A549 treated with AZD2906 at 1 μM for 4 hours (cell line): ENCODE measurements at places on chromosomes 3 and 15. TPM values are rescaled to one million over a fixed set of nuclear protein-coding genes. Genes with fewer than 3 reads are reported as not detected.

The EPB42 gene
- total RNA-seq = not detected in 5 replicates

The ISL2 gene
- 2.7 to 4.5 TPM (median 3.9 TPM) in 5 replicates for total RNA-seq

The ZNF860 gene
- 1.2 to 2.0 TPM (median 1.4 TPM) in 5 replicates for total RNA-seq

The KCTD6 gene
- total RNA-seq = 5.3 to 7.6 TPM (median 6.8 TPM) in 5 replicates

The PROS1 gene
- 10.1 to 12.5 TPM (median 11.6 TPM) in 5 replicates for total RNA-seq

The AMOTL2 gene
- 47.6 to 53.6 TPM (median 51.1 TPM) in 5 replicates for total RNA-seq

The HESX1 gene
- 0.24 to 0.48 TPM (median 0.40 TPM) in 4 of 5 replicates, not detected in the other for total RNA-seq

The GOLGA8K gene
- total RNA-seq = 0.31 to 1.2 TPM (median 0.75 TPM) in 5 replicates

The LRTM1 gene
- not detected in 5 replicates for total RNA-seq

The FOXB1 gene
- total RNA-seq = not detected in 5 replicates

The STRIT1 gene
- not detected in 5 replicates for total RNA-seq

The GASK1A gene
- not detected in 5 replicates for total RNA-seq

The TOPBP1 gene
- 19.8 to 29.1 TPM (median 22.6 TPM) in 5 replicates for total RNA-seq

The TEX264 gene
- total RNA-seq = 61.5 to 73.9 TPM (median 69.7 TPM) in 5 replicates

The MELTF gene
- total RNA-seq = 48.0 to 60.8 TPM (median 53.4 TPM) in 5 replicates

The B4GALT4 gene
- total RNA-seq = 74.6 to 116 TPM (median 98.8 TPM) in 5 replicates

The PLSCR2 gene
- 0.09 to 0.16 TPM in 2 of 5 replicates, not detected in the others for total RNA-seq

The CLSTN2 gene
- 0.02 to 0.07 TPM (median 0.02 TPM) in 5 replicates for total RNA-seq

The DGKG gene
- total RNA-seq = 6.5 to 12.3 TPM (median 7.0 TPM) in 5 replicates

The NR1I2 gene
- not detected in 5 replicates for total RNA-seq

The COLQ gene
- total RNA-seq = 0.17 to 0.33 TPM (median 0.25 TPM) in 5 replicates

The CYP1A2 gene
- not detected in 5 replicates for total RNA-seq

The SCAANT1 gene
- total RNA-seq = not detected in 5 replicates

The SH2D7 gene
- total RNA-seq = not detected in 5 replicates

The LRRC31 gene
- total RNA-seq = not detected in 5 replicates

The KIF15 gene
- total RNA-seq = 7.4 to 12.6 TPM (median 7.8 TPM) in 5 replicates

The PLA2G4E gene
- total RNA-seq = 0.06 TPM in 1 of 5 replicates, not detected in the others

The CHRD gene
- 0.11 to 0.36 TPM (median 0.23 TPM) in 5 replicates for total RNA-seq

The GRAMD1C gene
- 0.24 to 0.78 TPM (median 0.46 TPM) in 5 replicates for total RNA-seq

The TMEM212 gene
- total RNA-seq = not detected in 5 replicates

The ATP10A gene
- 7.4 to 9.6 TPM (median 8.2 TPM) in 5 replicates for total RNA-seq

The HDAC11 gene
- total RNA-seq = 6.8 to 10.3 TPM (median 8.2 TPM) in 5 replicates

The MYRIP gene
- 0.05 TPM in 1 of 5 replicates, not detected in the others for total RNA-seq

The VILL gene
- total RNA-seq = 0.06 to 0.26 TPM (median 0.12 TPM) in 4 of 5 replicates, not detected in the other

The ABCF3 gene
- total RNA-seq = 33.1 to 36.6 TPM (median 33.7 TPM) in 5 replicates

The ADAMTSL3 gene
- 0.27 to 0.41 TPM (median 0.37 TPM) in 5 replicates for total RNA-seq

The AQP9 gene
- 0.05 to 0.14 TPM (median 0.09 TPM) in 5 replicates for total RNA-seq

The CAND2 gene
- 0.26 to 0.37 TPM (median 0.33 TPM) in 5 replicates for total RNA-seq

The TLR9 gene
- total RNA-seq = 0.03 to 0.05 TPM (median 0.04 TPM) in 3 of 5 replicates, not detected in the others
